ENCODE measurements at places on chromosomes 16 and 17.

GRCh38 chr17:8701221-8701620 is 43.4 kb downstream of the CCDC42 start:
- DNase-seq: no peak

DNA sequence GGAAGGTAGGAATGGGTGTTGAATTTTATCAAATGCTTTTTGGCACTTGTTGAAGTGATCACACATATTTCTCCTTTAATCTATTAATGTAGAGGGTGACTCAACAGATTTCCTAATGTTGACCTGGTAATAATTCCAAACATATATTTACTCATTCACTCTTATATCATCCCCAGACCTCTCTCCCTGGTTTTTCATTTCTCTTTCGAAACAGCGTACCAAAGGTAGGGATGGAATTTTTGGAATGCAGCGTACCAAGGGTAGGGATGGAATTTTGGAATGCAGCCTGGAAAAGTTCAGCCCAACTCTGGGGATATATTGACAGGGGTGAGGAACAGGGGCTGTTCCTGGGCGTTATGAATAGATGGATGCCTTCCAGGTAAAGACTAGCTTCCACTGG is 7.3 kb downstream of the KIF18B start:
- DNase-seq: no peak

GRCh38 chr17:47230864-47231263 is 21.7 kb downstream of the MYL4 start:
- no peak for DNase-seq

DNA sequence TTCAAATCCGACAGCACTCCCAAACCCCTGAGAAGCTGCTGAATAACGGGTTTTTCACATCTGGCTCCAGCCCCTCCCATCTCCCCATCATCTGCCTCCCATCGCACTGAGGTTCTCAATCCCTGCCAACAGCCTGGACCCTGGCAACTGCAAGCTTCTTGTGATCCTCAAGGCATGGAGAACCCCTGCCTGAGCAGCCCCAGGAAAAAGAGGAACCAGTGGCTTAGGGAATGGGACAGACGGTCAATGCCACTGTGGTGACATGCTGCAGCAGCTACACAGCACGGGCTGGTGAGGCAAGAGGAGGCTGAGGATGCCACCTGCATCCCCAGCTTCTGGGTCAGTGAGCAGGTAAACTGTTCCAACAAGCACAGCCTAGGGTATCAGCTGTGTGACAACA is 3.3 kb upstream of the MBTPS1 start:
- no peak for DNase-seq

DNA sequence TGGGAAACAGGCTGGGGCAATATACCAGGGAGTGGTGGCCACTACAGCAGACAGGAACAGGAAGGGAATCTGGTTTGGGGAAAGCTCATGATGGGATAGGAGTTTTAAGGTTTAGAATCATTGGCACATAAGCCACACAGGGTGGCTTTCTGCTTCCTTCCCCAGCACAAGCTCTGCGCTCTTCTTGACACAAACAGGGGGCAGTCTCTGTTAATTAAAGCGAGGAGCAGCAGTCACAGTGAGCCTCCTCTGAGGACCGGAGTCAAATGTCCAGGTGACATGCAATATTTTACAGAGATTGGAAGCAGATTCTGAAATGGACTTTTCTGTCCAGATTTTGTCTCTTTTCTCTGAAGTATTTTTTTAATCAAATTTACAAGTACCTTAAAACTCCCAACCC is 2.8 kb upstream of the SHISA9 start:
- DNase-seq: no peak

- no peak for DNase-seq
Measured at GRCh38 chr16:54176376-54176901, 110.1 kb downstream of the IRX3 start.

- no peak for DNase-seq
Measured at GRCh38 chr17:82570277-82570676, 50.7 kb downstream of the FOXK2 start.

DNA sequence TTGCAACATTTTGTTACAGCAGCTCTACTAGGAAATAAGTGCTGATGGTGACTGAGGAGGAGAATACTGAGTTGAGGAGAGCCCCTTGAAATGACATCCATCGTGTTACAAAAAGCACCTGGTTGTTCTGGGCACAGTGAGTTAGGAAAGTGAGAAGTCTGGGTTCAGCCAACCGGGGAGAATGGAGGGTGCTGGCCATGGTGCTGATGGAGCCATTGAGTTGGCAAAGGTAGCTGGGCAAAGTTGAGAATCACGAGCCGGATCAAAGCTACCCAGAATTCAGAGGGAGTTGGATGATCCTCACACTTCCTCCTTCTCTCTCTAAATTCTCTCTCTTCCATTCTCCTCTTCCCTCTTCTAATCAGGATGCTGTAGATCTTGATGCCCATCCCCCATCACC is 35.0 kb upstream of the ASIC2 start:
- no peak for DNase-seq

GRCh38 chr17:82863941-82864712 is 24.3 kb upstream of the ZNF750 start:
- peak; percentile 81 for DNase-seq

DNA sequence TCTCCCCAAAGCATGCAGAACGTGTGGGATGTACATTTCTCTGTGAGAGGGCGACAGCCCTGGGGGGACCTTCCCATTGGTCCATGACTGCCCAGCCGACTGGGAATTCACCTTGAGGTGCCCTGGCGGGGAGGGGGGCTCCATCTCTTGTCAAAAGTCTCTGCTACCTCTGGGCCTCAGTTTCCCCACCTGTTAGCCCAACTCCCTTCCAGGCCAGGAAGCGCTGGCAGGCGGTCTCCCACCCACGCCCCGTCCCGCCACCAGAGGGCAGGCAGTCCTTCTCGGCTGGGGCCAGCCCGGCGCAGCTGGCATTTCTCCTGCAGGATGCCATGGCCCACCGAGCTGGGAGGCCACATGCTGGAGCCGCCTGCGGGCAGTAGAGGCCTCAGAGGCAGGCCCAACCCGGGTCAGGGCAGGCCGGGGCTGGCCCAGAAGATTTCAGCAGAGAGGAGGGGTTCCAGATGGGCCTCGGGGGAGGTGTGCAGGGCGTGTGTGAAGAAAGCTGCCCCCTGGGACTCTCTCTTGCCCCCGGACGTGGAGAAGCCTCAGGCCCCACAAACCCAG is 16.6 kb downstream of the CD7 start:
- DNase-seq: no peak

GRCh38 chr16:20676837-20677236 is 20.6 kb downstream of the ACSM1 start:
- no peak for DNase-seq

GRCh38 chr16:89828199-89828869 is at the start of gene SPIRE2:
TSS of gene SPIRE2 (plus strand) at chr16:89828475. CDS start at chr16:89828551, 76 bp downstream.
- peak; percentile 52 for DNase-seq

GRCh38 chr17:50272711-50273653 is 1.3 kb upstream of the TMEM92 start:
- DNase-seq: peak; percentile 40

DNA sequence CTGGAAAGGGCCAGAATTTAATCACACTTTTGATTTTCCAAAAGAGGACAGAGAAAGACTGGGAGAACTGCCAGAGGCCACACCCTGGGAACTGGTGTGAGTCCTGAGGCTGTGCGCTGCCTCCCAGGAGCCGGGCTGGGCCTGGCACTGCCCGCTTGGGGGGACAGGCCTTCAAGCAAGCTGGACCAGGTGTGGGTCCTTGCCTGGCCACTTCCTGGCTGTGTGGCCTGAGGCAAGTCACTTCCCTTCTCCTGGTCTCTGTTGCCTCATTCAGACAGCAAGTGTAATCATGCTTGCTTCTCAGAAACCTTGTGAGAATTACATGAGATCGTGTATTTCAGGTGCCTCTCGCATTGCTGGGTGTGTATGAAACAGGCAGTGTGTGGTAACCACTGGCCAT is 143.0 kb downstream of the SNX29 start:
- no peak for DNase-seq

DNA sequence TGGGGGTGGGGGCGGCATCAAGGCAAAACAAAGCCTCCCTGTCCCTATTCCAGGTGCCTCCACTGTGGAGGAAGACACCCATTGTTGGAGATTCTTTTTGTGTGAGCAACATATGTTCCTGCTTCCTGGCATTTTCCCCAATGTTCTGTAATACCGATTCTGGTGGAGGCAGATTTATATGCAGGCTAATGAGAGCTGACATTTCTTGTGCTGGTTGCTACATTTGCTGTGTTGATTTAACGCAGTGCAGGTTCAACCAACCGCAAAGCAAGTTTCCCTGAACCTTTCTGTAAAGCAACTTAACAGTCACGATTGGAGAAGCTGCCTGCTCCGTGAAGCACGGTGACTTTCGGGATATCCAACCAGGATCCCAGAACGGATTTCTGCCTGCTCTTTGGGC is 260.5 kb downstream of the CBLN1 start:
- no peak for DNase-seq

DNA sequence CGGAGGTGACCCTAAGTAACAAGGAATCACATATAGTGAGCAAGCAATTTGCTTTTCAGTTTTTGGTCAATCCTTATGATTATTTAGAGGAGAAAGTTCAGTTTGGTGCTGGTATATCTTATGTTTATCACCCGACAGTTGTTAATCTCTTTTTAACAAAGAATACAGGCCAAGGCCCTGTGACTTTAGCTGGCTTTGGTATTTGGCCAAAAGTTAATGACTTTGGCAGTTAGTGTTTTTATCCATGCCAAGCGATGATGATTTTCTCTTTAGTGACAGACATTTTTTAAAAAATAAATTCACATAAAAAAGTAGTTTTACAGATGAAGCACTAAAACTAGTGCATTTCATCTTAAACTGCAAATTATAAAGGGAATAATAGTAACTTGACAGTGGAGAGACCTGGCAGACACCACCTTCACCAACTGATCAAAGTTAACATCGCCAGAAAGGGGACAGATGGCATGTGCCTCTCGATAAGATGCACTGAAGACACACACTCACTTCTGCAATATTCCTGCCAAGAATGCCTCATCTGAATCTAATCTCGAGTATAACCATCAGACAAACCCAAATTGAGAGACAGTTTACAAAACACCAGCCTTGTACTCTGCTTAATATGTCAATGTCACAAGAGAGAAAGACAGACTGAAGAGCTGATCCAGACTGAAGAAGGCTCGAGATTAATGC is 6.9 kb downstream of the DEXI start:
- no peak for DNase-seq

DNA sequence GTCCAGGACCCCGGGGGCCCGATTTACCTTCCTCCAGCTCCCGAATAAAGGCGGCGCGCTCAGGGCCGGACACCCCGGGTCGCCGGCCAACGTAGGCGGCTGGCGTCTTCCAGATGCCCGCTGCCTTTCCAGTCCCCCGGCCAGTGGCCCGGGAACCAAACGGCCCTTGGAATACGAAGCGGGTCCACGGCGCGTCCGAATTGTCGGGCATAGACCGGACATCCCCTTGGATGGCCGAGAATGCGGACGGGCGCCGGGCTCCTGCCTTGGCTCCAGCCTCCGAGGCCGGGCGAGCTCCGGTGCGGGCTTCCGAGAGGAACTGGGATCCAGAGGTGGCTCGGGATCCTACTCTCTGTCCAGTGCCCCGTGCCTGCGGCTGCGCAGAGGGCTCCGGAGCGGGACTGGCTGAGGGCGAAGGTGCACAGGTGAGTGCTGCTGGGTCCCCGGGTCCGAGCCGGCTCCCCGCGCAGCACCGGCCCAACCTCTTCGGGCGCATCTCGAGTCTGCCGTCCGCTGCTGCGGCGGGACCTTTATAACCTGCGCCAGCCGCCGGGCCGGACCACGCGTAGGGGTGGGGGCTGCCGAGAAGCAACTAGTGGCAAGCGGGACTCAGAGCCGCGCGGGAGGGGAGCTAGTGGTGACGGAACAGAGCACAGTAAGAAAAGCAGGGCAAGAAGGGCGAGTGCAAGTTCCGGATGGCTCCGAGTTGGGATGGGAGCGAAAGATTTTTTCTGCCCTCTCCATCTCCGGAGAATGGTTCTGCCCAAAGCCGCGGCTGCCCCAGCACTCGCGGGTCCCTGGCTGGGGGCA is at the start of gene HAP1:
HAP1 (minus strand) TSS at position 505 of the 810 bp plus-strand sequence; CDS start at position 496, 9 bp downstream.
- DNase-seq: no peak

GRCh38 chr17:57750109-57750871 is 5.2 kb upstream of the CCDC182 start:
- no peak for DNase-seq

DNA sequence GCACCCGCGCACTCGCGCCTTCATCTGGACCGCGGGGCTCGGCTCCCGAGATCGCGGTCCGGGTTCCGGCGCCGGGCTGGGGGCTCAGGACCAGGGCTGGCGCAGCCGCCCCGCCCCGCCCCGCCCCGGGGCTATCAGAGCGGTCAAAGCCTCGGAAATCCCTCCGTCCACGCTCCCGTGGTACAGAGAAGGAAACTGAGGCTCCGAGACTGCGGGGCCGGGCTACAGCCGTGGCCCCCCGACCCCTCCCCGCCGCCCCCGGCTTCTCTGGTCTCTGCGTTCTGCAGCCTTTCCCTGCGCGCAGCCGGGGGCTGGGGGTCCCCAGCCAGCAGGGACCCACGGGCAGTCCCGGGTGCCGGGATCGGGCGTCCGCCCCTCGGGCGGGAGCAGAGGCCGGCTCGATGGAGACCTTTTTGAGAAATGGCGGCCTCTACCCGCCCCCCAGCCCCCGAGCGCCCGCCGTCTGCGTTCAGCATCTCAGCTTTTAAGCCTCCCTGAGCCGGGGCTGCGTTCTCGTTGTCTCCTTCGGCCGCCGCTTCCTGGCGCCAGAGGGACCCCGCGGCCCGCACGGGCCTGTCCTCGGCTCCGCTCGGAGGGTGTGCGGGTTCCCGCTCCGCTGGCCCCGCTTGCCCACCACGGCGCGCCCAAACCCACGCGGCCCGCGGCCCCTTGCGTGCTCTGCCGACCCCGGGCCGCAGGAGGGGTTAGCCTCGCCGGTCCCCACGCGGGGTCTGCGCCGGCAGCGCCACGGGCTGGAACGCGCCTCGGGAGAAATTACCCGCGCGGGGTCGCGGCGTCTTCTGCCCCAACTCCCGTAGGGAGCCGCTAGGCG is 1.5 kb upstream of the NPTX1 start:
- peak; percentile 26 for DNase-seq

DNA sequence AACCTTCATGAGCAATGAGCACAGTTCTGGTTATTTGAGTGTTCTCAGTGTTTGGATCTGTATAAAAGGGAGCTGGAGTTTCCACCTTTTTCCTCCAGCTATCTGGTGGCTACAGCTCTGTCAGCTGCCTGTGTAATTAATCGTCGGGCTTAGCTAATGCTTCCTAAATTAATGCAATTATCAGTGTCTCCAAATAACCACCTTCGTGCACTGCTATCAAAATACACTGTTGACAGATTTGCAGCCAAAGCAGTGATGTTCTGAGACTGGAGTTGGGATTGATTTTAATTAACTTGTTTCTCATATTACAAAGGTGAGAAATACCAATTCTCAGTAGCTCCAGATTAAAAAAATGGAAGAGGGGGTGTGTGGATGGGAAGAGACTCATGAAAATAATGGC is 325.8 kb downstream of the CBLN1 start:
- no peak for DNase-seq

DNA sequence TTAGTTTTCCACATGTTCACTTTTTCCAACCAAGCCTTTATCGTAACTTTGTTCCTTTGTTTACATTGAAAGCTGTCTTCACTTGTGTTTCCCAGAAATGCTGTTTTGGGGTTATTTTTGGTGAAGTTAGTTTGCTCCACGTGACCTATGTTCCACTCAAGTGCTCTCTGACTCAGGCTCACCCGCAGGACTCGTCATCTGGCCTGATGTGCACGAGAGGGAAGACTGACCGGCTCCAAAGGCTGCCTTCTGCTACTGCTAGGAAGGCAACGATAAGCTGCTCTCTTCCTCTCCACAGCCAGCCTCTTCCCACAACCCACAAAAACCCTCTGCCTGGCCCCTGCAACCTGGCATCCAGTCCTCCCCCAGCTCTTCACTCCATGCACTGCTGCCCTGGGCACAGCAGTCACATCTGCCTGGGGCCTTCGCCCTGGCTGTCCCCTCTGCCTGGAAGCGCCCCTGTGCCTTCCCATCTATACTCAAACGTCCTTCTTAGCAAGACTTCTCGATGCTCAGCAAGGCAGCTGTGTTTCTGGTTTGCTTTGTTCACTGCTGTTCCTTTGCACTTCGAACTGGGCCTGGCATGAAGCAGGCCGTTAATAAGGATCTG is 28.0 kb downstream of the ZCCHC14 start:
- DNase-seq: no peak

Measured in stimulated activated CD4-positive, alpha-beta T cell treated with anti-CD3 and anti-CD28 coated beads, Interleukin-15, amount 100 ng/mL, for 48 hours (primary cell).